ENCODE measurements at places on chromosomes 7 and 10. TPM values are rescaled to one million over a fixed set of nuclear protein-coding genes. Genes with fewer than 3 reads are reported as not detected.

Gene DGKI
- total RNA-seq, result 2.0 TPM

Gene FAM20C
- total RNA-seq, result 66.6 TPM

Gene ACTL6B
- not detected for total RNA-seq

Gene KIAA1217
- 15.9 TPM for total RNA-seq

Gene AIFM2
- total RNA-seq, result 17.0 TPM

Gene SPDYE9
- total RNA-seq, result not detected

Gene ZNF239
- total RNA-seq, result 5.6 TPM

Gene GPR22
- total RNA-seq, result not detected

Gene EXOC6
- 15.6 TPM for total RNA-seq

Gene SFR1
- total RNA-seq, result 8.0 TPM

Gene TMEM225B
- total RNA-seq, result not detected

Gene SMKR1
- not detected for total RNA-seq

Gene RSPH10B2
- 0.26 TPM for total RNA-seq

Gene NPTX2
- total RNA-seq, result 52.5 TPM

Gene NKX1-2
- not detected for total RNA-seq

Gene SPDYE16
- total RNA-seq, result 0.19 TPM

Gene OPALIN
- not detected for total RNA-seq

Gene AQP1
- total RNA-seq, result 518 TPM

Gene RAB19
- not detected for total RNA-seq

Gene HABP2
- not detected for total RNA-seq

Gene MOGAT3
- total RNA-seq, result not detected

Gene CADPS2
- total RNA-seq, result 127 TPM

Gene SLC13A1
- total RNA-seq, result 0.11 TPM

Gene ZNF3
- 19.9 TPM for total RNA-seq

Gene VIPR2
- total RNA-seq, result 9.3 TPM

Gene OR2A12
- total RNA-seq, result not detected

Gene MBL2
- not detected for total RNA-seq

Gene RFC2
- total RNA-seq, result 18.7 TPM

Gene KLLN
- total RNA-seq, result 0.17 TPM

Gene PRTFDC1
- total RNA-seq, result 4.1 TPM

Gene SPDYE3
- total RNA-seq, result not detected

Gene NUTM2B
- total RNA-seq, result 0.34 TPM
